ENCODE measurements at places on chromosomes 2 and 18. TPM values are rescaled to one million over a fixed set of nuclear protein-coding genes. Genes with fewer than 3 reads are reported as not detected.

DNA sequence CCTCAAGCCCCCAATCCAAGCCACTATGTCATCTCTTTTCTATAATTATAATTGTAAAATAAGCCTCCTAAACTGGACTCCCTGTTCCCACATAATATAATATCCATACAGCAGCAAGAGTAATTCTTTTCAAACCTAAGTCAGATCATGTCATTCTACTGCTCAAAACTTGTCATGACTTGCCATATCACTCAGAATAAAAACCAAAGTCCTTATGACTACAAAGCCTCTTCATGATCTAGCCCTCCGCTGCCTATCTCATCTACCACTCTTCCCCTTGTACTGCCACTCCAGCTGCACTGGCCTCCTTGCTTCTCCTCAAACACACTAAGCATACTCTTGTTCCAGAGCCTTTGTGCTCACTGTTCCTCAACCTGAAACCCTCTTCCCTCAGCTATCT, 69.9 kb downstream of the MEMO1 start:
- no peak for DNase-seq

GRCh38 chr2:3282056-3282998, 95.3 kb downstream of the EIPR1 start:
- peak; percentile 55 for DNase-seq

GRCh38 chr2:37812941-37813730, 112.0 kb upstream of the RMDN2 start:
- no peak for DNase-seq

Gene NUP35
- total RNA-seq, result 14.1 TPM

Gene CFAP65
- total RNA-seq, result not detected

All from aorta (tissue), 5 donors.